ENCODE measurements at places on chromosomes 1 and 21.

- no peak for DNase-seq
These were observed at the start of gene LY9 for GRCh38 chr1:160795951-160796383. LY9 (plus strand) TSS chr1:160796174; CDS start chr1:160796188, 14 bp downstream.

DNA sequence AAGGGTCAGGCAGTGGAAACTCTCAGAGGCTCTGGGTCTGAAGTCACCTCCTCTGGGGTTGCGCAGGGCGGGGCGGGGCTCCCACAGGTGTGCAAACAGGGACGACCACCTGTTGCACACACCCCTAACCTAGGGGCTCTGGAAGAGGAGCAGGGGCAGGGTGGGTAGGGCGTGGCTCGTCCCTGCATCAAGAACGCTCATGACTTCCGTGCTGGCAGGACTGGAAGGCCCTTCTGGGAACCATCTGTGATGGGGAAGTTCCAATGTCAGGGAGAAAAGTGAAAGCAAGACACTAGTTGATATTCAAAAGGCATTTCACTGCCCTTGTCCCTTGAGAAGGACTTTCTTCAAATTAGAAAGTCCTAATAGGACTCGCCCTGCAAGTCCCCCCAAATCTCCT lies 22.1 kb upstream of the CLSTN1 start:
- DNase-seq = no peak

GRCh38 chr1:119946724-119947123 lies 50.4 kb upstream of the ADAM30 start:
- no peak for DNase-seq

DNA sequence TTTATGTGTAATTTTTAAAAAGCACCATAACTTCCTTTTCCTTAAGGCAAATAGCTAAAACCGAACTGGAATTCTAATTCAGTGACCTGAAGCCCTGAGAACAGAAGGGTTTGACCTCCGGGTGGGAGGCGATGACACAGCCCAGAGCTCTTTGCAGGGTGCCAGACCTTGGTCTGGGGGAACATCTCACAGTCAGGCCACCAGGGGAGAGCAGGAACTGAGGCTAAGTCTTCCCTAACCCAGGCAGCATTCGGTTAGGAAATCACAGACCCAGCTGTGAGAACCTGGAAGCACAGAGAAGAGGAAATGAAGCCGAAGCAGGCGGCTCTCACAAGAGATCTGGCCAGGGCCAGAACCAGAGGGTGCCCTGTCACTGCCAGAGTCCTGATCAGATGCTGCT lies 444.8 kb downstream of the TTLL7 start:
- no peak for DNase-seq

DNA sequence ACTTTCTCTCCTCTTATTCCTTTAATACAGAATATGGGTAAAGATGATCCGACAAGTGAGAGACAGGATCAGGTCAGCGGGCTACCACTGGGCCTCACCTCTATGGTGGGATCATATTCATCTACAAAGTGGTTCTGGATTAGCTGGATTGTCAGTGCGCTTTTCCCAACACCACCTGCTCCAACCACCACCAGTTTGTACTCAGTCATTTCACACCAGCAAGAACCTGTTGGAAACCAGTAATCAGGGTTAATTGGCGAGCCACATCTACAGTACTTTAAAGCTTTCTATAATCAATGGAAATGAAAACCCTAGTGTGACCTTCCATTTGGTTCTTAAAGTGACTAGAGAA lies 643 bp downstream of the NRAS start:
- DNase-seq = no peak

DNA sequence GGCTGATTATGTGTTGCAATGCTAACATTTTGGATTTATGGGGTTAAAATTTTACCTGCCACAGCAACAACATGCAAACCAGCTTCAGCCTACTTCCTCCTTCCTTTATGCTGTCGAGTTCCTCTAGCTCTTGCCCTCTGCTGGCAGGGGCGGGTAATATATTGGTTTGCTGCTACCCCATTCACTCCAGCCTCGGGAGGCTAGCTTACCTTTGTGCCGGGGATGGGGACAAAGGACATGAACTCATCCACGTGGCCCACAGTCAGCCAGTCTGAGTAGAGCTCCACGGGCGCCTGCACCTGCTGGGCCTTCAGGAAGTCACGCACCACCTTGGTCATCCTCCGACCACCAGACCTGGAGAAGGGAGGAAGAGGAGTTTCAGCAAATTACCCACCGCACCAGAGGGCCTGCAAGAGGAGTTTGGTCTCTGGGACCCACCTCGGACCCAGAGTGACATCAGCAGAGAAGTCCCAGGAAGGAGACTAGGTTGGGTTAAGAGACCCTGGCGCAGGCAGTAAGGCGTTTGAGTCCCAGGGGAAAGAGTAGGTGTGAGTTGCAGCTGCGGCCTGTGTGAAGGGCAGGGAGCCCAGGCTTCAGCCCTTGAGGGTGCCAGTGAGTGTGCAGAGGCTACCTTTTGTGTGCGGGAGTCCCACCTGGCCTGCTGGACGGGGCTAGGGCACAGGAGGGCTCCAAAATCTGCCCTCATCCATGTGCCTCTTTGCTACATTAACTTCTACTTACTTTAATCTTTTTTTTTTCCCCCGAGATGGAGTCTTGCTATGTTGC lies 21.8 kb upstream of the SDHB start:
- peak; percentile 72 for DNase-seq

DNA sequence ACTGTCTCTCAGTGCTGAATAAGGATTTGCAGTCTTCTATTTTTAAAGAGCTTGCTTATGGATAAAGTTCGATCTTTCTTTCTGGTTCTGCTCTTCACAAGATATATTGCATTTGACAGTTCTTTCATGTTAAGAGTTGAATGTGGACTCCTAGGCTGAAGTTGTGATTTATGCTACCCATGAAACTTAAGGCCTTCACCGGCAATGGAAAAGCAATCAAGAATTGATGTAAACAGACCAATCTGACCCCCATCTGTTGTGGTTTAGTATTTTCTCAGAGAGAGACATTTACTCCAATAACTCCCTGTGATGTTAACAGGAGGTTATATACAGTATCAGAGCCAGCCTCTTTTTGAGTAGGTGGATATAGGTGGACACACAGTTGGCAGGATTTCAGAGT lies 165.8 kb downstream of the PAPPA2 start:
- DNase-seq = no peak

DNA sequence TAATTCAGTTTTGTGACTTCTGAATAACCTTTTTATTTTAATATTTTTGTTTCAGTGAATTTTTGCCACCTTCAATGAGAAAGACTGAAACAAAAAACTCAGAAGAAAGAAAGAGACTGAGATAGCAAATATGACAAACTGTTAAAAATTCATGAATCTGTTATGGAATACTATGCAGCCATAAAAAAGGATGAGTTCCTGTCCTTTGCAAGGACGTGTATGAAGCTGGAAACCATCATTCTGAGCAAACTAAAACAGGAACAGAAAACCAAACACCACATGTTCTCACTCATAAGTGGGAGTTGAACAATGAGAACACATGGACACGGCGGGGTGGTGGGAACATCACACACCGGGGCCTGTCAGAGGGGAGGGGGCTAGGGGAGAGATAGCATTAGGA lies 193.4 kb upstream of the FGGY start:
- no peak for DNase-seq

DNA sequence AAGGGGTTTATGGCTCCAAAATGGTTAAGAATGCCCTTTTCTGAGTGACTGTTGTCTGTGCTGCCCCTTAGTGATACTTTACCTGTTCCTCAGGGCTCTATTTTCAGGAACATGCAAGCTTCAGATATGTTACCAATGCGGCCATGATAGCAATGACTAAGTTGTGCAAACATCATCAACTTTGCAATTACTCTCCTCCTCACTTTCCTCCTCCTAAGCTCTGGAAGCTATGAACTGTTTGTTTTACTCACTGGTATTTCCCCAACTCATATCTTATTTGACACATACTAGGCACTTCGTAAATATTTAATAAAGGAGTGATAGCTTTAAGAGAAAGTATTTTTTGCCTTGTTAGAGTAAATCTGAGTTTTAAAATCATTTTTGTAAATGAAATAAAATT lies 53.8 kb downstream of the RWDD3 start:
- peak; percentile 69 for DNase-seq

- no peak for DNase-seq
These were observed 2.1 kb downstream of the MASP2 start for GRCh38 chr1:11044849-11045427.

DNA sequence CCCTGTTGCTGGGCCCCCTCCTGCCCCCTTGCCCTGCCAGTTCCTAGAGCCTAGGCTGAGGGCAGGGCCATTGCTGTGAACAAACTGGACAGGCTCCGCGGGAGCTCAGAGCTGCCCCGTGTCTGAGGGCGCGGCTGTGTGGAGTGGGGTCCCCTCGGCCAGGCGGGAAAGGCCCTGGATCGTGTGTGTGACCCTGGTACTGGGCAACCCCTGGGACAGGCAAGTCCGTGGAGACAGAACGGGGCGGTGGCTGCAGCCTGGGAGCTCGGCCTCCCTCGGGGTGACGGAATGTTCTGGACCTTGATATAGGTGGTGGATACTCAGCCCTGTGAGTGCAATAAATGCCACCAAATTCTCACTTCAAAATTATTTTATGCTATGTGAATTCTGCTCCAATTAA lies 27.7 kb upstream of the C1orf159 start:
- DNase-seq = no peak

DNA sequence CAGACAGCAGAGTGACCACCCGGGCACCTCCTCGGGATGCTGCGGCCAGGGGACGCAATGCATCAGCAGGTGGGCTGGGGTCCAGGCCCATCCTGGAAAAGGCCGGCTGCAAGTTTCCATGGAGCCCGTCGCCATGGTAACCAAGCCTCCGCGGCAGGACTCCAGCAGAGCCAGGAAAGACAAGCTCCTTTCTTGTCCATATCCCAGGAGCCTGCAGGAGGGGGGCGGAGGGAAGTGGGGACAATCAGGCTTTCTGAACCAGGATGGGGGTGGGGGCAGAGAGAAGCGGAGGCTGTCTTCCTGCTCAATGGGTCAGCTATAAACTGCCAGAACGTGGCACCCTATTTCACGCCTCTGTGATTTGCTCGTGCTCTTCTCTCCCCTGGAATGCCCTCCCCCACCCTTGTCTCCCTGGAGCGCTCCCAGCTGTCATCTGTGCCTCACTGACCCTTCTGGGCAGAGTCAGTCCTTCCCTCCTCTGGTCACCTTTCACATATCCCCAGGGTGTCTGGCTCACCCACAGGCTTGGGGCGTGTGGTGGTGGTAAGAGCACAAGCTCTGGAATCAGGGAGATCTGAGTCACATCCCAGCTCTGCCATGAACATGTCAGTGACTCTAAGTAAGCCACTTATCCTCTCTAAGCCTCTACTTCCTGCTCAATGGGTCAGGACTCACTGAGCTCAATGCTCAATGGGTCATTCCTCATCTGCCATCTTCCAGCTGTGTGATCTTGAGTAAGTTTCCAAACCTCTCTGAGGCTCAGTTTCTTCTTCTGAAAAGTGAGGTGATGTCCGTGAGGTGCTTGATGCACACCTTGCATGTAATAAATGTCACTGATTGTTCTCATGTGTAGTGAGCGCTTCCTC lies 58.9 kb upstream of the LAPTM5 start:
- peak; percentile 84 for DNase-seq

GRCh38 chr1:115507901-115508300 lies 133.9 kb upstream of the VANGL1 start:
- DNase-seq = no peak

DNA sequence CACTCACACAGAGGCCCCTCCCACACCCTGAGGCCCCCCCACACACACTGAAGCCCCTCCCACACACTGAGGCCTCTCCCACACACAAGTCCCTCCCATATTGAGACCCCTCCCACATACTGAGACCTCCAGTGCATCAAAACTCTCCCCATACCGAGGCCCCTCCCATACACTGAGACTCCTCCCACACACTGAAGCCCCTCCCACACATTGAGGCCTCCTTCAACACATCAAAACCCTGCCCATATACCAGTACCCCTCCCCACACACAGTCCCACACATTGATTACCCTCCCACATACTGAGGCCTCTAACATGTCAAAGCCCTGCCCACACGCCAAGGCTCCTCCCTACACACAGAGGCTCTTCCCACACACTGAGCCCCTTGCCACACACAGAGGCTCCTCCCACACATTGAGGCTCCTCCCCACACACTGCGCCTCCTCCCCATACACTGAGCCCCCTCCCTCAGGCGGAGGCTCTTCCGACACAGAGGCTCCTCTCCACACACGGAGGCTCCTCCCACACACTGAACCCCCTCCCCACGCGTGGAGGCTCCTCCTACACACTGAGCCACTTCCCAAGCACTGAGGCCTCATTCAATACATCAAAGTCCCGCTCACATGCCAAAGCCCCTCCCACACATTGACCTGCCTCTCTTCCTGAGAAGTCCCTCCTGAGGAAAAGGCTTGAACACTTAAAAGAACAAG lies 392.3 kb downstream of the CAMTA1 start:
- DNase-seq = no peak

DNA sequence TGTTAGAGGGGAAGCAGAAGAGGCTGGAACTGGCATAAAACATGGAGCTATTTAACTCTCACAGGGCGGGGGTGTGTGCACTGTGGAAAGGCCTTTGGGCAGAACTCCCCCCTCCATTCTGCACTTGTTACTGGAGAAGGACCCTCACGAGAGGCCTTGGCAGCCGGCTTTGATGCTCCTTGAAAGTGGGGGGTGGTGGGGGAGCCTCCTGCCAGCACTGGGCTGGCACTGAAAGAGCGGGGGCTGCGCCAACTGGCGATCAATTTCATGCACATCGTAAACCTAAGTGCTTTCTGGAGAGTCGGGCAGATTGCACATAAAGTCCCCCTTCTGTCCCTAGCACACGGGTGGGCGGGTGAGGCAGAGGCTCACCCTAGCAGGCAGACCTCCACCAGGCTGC lies 28.9 kb downstream of the FOXO6 start:
- no peak for DNase-seq

- DNase-seq = no peak
These were observed 105.5 kb downstream of the ZC3H11B start for GRCh38 chr1:219507437-219507836.

GRCh38 chr1:184035719-184036516 lies 1.6 kb downstream of the COLGALT2 start:
- no peak for DNase-seq

- peak; percentile 57 for DNase-seq
These were observed 128.2 kb downstream of the ATG4C start for GRCh38 chr1:62912028-62912638.

DNA sequence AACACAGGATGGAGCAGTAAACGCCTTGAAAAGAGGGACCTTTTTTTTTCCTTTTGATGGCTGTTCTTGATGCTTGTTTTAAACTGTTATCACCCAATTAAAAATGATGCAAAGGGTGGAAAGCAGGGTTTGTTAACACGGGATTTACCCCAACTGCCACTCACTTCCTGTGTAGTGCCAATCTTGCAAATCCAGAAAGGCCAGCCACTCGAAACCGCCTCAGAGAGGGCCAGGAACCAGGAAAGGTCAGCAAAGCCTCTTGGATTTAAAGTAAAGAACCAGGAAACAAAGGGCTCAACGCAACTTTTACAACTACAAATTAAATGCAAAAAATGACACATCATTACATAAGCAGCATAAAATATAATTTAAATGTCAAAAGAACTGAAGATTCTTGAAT lies 347.4 kb downstream of the PDE4B start:
- peak; percentile 12 for DNase-seq

GRCh38 chr1:217673387-217673786 lies 42.2 kb downstream of the SPATA17 start:
- DNase-seq = no peak

All from PC-3 (cell line).